Ureter (tissue), 1 donor: ENCODE measurements at places on chromosomes 4 and X.

- DNase-seq = no peak
Observed at GRCh38 chr4:30847167-30847566, 127.0 kb downstream of the PCDH7 start.

- DNase-seq = no peak
Observed at GRCh38 chr4:89411539-89412309, 104.1 kb upstream of the GPRIN3 start.

DNA sequence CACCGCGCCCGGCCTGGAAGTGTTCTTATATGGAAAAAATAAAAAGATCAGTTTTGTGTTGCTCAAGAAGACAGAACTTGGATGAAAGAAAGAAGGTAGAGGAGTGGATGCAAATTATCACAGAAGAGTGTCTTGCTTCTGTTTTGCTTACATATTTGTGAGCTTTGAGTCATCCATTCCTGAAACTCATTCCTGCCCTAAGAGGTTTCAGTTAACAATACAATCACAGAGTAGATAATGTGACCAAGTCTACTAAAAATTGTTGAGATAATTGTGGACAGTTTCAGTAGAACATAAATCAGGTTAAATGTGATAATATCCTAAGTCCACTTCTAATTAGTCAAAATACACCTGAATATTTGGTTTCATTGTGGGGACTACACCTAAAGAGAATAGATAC is 26.4 kb upstream of the LRCH2 start:
- no peak for DNase-seq

- no peak for DNase-seq
Observed at GRCh38 chr4:48108309-48109073, 25.6 kb downstream of the TXK start.

DNA sequence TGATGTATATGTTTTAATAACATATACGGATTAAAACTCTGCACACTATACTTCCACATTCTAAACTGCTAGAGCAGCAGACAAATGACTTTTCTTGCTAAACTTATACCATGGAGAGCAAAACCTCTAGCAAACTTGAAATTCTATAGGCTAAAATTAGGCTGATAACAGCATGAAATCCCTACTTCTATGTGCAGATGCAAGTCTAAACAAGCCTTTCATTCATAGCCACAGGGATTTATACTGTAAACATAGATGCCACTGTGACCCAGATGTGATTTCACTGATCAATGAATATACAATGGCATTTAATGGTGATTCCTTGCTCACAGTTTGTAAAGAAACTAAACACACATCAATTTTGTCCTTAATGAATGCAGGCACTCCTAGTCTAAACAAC is 151.0 kb downstream of the ANTXR2 start:
- no peak for DNase-seq

GRCh38 chr4:168383510-168383909 is 65.0 kb upstream of the DDX60 start:
- no peak for DNase-seq

GRCh38 chr4:100386270-100386669 is 131.6 kb downstream of the EMCN start:
- no peak for DNase-seq

DNA sequence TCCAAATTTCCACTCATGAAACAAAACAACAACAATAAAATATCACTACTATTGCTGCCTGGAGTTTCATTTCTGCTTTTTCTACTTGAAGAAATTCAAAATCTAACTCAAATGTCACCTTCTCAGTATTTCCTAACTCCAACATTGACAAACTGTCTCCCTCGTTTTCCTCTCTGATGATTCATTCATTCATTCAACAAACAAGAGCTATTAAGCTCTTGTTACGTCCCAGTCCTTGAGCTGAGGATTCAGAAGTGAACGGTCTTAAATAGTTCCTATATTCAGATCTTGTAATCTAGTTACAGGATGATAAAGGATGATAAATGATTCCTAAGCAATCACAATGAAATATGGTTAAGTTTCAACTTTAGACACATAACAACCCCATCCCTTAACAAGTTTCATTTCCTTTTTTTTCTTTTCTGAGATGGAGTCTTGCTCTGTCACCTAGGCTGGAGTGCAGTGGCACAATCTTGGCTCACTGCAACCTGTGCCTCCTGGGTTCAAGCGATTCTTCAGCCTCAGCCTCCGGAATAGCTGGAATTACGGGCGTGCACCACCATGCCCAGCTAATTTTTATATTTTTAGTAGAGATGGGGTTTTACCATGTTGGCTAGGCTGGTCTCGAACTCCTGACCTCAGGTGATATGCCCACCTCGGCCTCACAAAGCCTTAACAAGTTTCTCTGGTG is 1.7 kb downstream of the SLC9B2 start:
- DNase-seq = no peak

GRCh38 chr4:154854362-154854761 is 73.3 kb downstream of the RBM46 start:
- no peak for DNase-seq

DNA sequence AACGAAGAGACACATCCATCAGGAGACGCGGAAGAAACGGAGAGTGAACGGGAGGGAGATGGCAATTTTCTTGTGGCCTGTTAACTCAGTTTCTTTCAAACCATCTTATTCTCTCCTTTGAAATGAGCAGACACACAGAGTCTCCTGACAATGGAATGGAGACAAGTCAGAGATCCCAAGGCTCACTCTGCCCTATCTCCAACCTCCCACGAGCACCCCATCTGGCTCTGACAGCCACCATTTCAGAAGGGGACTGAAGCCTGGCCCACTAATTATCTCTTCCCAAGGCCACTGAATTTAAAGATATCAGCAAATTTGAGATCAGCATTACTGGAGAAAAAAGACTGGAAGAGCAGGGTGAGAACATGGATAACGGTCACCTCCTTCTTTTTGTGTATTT is 215.6 kb downstream of the DHX15 start:
- no peak for DNase-seq

DNA sequence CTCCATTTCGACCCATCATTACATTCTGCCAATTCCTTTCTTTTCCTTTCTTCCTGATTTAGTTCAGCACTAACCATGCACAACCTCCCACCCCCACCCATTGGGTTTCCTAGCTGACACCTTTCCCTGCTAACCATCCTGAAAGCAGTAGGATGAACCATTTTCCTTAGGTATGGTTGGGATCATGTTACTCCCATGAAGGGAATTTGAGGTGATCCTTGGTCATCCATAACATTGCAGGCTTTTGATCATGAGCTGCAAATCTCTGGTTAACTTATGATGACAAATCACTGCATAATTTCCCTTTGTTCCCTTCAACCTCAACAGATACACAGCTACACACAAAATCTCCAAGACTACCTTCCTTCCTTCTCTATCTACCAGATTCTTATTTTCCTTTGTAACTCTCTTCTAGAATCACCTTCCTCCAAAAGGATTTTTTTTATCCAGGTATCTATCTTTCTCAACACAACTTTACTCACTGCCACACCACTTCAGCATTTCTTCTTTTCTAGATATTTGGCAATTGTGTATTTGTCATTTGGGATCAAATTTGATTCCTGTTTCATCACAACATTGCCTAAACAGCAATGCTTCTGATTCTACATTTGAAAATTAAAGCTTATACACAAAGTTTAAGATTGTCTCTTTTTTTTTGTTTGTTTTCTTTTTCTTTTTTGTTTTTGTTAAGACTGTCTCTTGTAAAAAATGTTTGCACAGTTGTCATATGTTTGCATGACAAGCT is 145.1 kb downstream of the RBM47 start:
- DNase-seq = no peak

GRCh38 chrX:8873102-8873501 is 71.9 kb upstream of the FAM9A start:
- no peak for DNase-seq

- no peak for DNase-seq
Observed at GRCh38 chr4:112802780-112803179, 165.8 kb downstream of the LARP7 start.

DNA sequence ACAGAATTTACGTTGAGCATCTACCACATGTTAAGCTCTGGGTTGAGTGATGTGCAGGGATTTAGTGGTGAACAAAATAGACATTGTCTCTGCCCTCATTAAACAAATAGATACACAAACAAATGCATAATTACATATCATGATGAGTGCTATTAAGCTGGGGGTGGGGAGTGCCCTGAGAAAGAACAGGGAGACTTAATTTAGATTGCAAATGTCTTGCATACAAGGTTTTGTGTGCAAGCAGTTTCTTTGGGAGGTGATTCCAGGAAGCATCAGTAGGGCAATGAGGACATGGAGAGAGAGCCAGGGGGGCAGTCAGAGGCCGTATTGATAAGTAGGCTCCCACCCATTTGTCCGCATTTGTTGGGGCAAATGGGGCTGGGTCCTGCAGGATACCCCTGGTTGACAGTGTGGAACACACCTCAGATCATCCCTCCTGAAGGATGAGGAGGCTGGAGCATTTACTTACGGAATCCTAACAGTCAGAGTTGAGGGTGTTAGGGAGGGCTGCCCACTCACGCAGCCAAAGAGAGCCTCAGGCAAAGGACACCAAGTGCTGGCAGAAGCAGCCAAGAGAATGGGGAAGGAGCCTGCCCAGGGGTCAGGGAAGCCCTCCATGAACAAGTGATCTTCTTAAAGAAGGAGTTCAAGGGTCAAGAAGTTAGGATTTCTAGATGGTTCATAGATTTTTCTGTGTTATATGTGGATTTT is 245.9 kb downstream of the BCOR start:
- no peak for DNase-seq

DNA sequence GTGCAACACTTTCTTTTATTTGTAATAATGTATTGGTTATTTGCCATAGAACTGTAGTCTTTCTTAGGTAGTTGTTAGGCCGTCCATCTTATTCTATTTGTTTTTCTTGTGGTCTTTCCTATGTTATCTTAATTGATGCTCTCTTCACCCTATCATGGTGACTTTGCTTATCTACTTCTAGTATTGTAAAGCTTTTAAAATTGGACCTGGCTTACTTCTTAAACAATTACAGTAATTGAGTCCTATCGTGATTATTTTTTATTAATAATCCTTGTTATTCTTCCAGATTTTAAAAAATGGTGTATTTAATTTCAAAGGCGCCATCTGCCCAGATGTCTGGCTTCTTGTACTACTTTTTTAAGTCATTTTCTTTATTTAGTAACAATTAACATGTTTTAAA is 63.7 kb downstream of the CLCN5 start:
- DNase-seq = no peak

- peak; percentile 56 for DNase-seq
Observed at GRCh38 chr4:7929118-7929951, 10.3 kb downstream of the AFAP1 start.

DNA sequence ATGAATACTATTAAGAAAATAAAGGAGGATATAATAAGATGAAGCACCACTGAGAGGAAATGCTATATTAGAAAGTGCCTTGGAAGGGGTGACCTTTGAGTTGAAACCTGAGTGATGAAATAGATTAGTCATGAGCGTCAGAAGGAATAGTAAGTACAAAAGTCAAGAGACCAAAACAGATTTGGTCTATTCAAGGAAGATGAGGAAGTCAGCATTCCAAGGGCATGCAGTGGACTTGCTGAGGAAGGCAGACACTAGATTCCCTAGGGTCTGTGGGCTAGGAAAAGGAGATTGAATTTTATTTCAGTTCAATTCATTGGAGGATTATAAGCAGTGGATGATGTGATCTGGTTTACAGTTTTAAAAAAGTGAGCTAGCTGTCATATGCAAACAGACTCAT is 73.0 kb upstream of the WDFY3 start:
- no peak for DNase-seq

DNA sequence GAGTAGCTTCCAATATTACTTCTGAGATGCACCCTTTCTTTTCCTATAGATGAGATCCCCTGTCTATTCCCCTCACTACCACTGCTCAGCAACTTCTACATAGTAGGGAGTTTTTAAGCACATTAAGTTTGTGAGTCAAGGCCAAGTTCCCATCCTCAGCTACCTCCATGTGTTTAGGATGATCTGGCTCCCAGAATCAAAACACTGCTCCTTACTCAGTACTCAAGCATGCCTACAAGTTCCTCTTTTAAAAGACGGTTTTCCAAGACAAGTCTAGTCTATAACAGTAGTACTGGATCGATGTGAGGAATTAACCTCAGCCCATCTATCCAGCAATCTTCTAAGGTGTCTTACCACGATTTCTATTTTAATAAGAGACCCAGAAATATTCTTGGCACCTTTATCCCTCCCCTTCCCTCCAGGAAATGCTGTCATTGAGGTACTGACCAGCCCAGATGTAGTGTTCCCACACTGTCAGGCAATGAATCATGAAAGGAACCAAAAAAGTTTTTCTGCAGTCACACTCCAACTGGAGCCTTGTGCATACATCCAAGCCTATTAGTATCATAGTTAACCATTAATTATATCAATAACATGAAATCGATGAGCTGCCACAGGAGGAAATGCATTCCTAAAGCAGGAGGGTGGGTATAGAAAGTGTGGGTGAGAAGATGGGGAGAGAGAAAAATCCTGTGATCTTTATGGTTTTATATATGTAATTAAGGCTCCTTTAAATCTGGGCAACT is 29.6 kb downstream of the AREG start:
- DNase-seq = no peak

GRCh38 chrX:20397587-20397986 is 130.9 kb upstream of the RPS6KA3 start:
- no peak for DNase-seq

DNA sequence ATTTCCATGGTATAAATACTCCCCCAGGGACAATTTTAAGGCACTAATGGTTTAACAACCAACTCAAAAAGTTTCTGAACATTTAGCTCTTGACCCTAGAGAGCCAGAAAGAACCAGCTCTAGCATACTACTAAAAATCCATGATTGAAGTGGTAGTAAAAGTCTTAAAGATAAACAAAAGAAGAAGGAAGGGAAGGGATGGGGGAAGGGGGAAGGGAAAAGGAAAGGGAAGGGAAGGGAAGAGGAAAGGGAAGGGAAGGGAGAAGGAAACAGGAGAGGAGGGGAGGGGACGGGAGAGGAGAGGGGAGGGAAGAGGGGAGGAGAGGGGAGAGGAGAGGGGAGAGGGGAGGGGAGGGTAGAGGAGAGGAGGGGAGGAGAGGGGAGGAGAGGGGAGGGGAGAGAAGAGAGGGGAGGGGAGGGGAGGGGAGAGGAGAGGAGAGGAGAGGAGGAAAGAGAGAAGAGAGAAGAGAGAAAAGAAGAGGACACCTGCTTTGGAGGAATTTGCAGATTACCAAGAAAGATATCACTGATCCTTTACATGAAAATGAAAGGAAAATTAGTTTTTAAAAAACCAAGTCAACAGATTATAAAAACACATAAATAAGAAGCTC is 26.4 kb upstream of the FAM241A start:
- DNase-seq = no peak

- no peak for DNase-seq
Observed at GRCh38 chrX:44043496-44043895, 70.3 kb upstream of the NDP start.

- no peak for DNase-seq
Observed at GRCh38 chrX:40984962-40985361, 100.3 kb upstream of the USP9X start.

- DNase-seq = no peak
Observed at GRCh38 chr4:96670381-96670780, 830.5 kb downstream of the PDHA2 start.

GRCh38 chr4:123017636-123018395 is 95.4 kb upstream of the NUDT6 start:
- no peak for DNase-seq

GRCh38 chr4:173591760-173592159 is 61.7 kb upstream of the HAND2 start:
- no peak for DNase-seq

GRCh38 chrX:36414056-36414455 is 494.5 kb downstream of the CFAP47 start:
- no peak for DNase-seq

- DNase-seq = no peak
Observed at GRCh38 chr4:15339737-15340136, 88.1 kb upstream of the C1QTNF7 start.
